ENCODE measurements at places on chromosomes 11 and 22.

- DNase-seq, result peak; percentile 46
These were observed 74.4 kb downstream of the ARHGAP32 start for GRCh38 chr11:129117595-129118350.

- no peak for DNase-seq
These were observed 3.9 kb upstream of the CDC42EP2 start for GRCh38 chr11:65310736-65311135.

- DNase-seq, result no peak
These were observed at the start of gene BDNF for GRCh38 chr11:27700351-27701301. Gene BDNF, minus strand, starts transcription at chr11:27700455. Its CDS starts 41,891 bp downstream, at chr11:27658564.

GRCh38 chr11:12134236-12134585, 23.8 kb downstream of the MICAL2 start:
- DNase-seq, result no peak

DNA sequence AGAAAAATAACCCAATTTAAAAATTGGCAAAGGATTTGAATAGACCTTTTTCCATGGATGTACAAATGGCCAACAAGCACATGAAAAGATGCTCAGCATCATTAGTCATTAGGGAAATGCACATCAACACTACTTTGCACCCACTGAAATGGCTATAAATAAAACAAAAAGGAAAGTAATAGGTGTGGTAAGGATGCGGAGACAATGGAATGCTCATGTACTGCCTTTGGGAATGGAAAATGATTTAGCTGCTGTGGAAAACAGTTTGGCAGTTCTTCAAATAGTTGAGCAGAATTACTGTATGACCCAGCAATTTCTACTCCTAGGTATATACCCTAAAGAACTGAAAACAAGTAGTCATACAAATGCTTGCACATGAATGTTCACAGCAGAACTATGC, 37.4 kb downstream of the LARGE2 start:
- DNase-seq, result no peak
